ENCODE measurements at places on chromosomes 7 and 10.

- DNase-seq = no peak
Observed at GRCh38 chr10:30645340-30645827, 15.8 kb upstream of the LYZL2 start.

DNA sequence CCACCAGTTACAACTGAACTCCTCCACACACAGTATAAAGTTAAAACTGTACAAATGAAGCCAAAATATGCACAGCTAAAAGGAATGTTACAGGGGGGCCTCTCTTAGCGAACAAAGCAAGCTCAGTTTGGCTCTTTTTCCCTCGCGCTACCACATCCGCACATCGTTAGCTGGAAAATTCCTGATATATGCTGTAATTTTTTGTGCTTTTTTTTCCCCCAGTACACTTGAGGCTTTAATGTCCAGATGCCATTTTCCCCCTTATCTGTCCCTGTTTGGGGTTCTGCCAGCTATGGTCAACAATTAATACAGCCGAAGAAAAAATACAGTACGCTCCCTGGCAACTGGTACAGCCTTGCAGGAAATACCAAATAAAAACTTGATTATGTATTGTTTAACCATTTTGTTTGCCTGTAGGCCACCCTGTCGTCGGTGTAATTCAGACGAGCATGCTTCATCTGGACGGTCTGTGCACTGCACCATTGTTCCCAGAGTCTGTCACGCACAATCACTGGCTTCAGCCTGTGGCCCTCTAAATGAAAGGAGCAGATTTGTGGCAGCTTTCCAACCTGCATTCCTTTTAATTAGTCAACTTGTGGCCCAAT is 108.1 kb upstream of the FAM133B start:
- no peak for DNase-seq

DNA sequence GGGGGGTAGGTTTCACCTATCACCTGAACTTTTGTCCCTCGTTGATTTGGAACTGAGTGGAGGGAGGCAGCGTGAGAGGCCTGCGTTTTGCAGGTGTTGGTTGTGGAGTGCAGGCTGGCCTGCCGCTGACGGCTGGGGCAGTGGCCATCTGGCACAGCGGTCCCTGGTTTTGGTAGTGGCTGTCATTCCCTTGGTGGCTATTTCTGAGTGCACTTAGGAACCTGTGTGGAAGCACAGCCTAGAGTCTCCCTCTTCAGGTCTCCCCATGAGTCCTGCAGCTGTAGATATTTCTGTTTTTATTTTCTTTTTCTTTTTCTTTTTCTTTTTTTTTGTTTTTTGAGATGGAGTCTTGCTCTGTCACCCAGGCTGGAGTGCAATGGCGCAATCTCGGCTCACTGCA is 129.2 kb downstream of the CUL2 start:
- DNase-seq = no peak

DNA sequence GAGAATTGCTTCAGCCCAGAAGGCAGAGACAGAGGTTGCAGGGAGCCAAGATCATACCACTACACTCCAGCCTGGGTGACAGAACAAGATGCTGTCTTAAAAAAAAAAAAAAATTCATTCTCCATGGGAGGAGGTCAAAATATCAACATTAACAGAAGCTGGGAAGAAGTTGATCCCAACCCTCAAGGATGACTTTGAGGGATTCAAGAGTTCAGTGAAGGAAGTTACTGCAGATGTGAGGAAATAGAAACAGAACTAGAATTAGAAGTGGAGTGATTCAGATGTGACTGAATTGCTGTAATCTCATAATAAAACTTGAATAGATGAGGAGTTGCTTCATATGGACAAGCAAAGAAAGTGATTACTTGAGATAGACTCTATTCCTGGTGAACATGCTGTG is 19.7 kb upstream of the RPEL1 start:
- DNase-seq = no peak

- DNase-seq = no peak
Observed at GRCh38 chr7:81075150-81075549, 156.3 kb upstream of the SEMA3C start.
